ENCODE measurements at places on chromosomes 1 and 21.

GRCh38 chr1:110305900-110306420 is 33.2 kb upstream of the RBM15 start:
- DNase-seq, result no peak

- no peak for DNase-seq
Observed at GRCh38 chr1:1171546-1172340, 1.9 kb upstream of the TTLL10 start.

- no peak for DNase-seq
Observed at GRCh38 chr1:24983006-24983680, 53.1 kb upstream of the RUNX3 start.

GRCh38 chr1:229585338-229585737 is 26.8 kb upstream of the ABCB10 start:
- DNase-seq, result no peak

- no peak for DNase-seq
Observed at GRCh38 chr1:240998024-240998423, 359.0 kb downstream of the RGS7 start.

- DNase-seq, result no peak
Observed at GRCh38 chr1:221839782-221840395, 98.0 kb upstream of the DUSP10 start.

- DNase-seq, result no peak
Observed at GRCh38 chr1:204923201-204923600, 52.5 kb downstream of the NFASC start.

DNA sequence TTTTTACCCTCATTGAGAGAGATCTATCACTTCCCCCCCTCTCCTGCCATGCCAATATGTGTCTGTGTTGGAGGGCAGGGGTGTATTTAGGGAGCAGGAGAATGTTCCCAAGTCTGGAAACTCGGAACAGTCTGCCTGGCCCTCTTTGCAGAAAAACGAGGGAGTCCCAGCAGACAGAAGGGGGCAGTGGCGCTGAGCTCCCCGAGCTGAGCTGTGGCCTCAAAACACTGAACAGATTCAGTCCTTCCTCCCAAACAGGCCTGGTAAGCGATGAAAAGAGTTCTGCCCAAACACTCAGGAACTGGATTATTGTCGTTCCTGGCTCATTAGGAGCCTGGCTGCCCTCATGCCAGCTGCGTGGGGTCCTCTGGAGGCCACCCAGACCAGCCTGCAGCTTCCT is 981 bp downstream of the CLDN14 start:
- DNase-seq, result no peak

GRCh38 chr1:95889400-95889799 is 655.4 kb downstream of the RWDD3 start:
- DNase-seq, result no peak

DNA sequence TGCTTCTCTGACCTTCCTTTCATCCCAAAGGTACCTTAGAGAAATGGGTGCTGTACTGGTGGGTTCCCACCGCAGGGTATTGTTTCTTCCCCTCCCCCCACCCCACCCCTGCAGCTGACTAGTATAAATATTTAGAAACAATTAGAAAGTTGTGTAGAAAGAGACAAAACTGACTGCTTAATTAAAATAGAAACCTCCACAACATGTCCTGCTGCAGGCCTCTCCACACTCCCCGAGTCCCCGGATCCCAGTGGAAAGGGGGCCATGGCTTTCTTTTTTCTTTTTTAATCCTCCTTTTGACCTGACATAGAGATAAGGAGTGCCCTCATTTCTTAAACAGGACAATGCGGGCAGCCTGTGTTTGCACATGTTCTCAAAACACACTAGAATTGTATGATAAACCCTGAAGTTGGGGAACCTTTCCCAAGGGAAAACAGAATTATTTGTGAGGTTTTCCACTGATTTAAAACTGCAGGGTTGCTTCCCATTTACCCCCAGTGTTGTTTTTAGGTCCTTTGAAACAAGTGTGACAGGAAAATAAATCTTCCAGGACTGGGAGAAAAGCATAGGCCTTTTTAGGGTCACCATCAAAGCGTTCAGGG is 1.7 kb downstream of the RHOU start:
- no peak for DNase-seq

- no peak for DNase-seq
Observed at GRCh38 chr1:81703756-81704463, 96.8 kb upstream of the ADGRL2 start.

DNA sequence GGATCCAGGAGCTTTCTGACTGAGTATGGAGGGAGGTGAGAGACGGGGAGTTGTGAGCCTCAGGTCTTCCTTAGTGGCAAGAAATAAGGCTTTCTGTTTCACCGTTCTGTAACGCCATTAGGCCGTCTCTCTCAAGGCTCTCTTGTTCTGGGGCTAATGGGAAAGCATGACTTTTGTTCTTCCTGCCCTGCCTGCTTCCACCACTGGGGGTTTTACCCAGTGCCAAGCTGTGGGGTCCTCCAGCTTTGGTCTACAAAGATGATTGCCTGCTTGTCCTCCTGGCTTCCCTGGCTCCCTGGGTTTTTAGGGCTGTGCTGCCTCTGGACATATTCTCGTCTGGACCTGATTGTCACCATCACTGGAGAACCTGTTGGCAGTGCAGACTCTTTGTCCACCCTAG is 74.8 kb upstream of the TINAGL1 start:
- no peak for DNase-seq

DNA sequence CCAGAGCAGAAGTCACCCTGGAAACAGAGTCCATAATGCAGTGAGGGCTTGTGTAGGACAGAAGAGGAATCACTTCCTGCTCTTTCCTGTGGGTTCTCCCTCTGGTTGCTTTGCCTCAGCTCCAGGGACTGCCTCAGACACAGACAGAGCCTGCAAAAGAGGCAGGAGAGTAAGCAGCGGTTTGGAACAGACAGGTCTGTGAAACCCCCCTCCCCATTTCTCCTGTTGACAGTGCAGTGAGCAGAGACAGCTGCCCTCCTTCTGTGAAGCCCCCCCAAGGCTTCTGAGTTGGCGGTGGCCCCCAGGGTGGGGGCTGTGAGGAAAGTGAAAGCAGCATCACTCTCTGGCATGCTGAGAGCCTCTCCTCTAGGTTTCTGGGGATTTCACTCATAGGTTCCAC is 53.0 kb downstream of the MAB21L3 start:
- DNase-seq, result no peak

- no peak for DNase-seq
Observed at GRCh38 chr1:178066296-178066907, 27.5 kb upstream of the RASAL2 start.

- no peak for DNase-seq
Observed at GRCh38 chr21:44890338-44890931, 16.9 kb upstream of the PTTG1IP start.

DNA sequence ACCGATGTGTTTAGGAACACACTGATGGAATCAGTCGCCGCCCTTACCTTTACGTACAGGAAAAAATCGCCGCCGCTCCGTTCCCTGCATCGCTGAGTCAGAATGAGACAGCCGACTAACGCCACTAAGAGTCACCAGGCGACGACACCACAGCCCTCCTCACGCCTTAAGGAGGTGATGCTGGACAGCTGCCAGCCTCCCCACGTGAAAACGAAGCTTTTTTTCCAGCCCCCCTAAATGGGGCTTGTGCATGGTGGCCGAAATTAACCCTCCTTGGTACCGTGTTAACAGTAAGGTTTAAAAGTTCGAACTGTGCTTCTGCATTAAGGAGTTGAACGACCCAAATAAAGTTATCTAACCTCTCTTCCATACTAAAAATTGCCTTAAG is 511 bp downstream of the DNTTIP2 start:
- DNase-seq, result no peak

DNA sequence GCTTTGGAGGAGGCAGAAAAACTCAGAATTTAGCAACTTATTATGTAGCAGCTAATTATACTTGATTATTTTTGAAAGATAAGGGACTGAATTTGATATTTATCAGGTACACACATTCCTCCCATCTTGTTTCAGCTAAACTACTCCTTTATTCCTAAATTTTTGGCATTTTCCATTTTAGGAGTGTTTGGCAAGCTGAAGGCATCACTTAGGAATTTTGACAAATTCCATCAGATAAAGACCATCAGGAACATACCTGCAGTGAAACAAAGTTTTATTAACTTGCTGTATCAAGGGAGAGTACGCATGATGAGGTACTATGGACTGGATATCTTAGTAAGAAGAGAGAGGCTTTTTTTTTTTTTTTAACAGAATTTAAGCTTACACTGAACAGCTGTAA is 1092.2 kb downstream of the PLA2G4A start:
- DNase-seq, result no peak

GRCh38 chr1:29708796-29709703 is 472.7 kb downstream of the PTPRU start:
- no peak for DNase-seq

GRCh38 chr1:211630236-211631081 is 45.0 kb downstream of the NEK2 start:
- no peak for DNase-seq

DNA sequence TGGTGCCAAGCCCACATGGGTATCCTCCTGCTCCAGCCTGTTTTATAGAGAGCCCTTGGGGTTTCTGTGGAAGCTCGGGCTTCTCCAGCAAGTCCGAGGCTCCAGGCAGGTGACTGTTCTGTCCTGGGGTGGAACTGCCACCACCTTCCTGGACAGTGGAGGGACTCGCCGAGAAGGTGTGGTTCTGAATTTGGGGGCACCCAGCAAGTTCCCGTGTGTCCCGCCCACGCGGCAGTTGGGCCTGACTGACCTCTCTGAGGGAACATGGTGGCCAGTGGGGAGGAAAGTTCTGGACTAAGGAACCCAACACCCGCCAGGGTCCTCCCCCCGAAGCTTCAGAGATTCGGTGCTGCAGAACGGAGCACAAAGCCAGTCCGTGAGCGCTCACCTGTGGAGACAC is 158.1 kb upstream of the C1orf174 start:
- DNase-seq, result no peak

- no peak for DNase-seq
Observed at GRCh38 chr1:19123837-19124236, 86.2 kb downstream of the UBR4 start.

DNA sequence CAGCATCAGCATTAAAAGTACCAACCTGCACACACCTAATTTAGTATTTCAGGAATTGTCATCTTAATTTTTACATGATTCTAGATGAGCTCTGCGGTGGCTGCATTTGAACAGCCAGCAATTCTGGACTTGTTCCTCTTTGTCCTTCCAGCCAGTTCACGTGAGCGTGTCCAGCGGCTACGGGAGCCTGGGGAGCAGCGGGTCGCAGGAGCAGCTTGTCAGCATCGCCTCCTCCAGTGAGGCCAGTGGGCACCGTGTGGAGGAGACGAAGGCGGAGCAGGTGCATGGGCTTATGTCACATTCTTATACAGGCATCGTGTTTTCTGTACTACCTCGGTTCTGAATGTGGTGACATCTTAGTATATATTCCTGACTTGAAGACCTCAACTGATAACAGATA is 25.7 kb downstream of the PER3 start:
- no peak for DNase-seq

- no peak for DNase-seq
Observed at GRCh38 chr1:246587606-246588005, 21.4 kb downstream of the CNST start.

DNA sequence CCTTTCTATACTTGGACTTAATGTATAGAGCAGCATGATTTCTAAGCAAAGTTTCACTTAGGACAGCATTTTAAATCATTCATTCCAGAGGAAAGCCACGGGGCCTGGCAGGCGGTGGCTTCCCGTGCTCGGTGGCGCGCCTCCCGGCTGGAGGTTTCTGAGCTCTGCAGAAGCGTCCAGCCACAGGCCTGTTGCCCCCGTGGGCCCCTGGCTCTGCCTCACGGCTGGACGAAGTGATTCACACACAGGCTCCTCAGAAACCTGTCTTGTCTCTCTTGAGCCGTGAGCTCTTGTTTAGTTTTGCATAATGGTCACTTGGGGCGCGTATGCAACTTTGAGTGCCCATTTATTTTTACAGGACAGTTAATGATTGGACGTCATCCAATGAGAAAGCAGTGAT is 22.1 kb upstream of the DIP2A start:
- DNase-seq, result no peak

DNA sequence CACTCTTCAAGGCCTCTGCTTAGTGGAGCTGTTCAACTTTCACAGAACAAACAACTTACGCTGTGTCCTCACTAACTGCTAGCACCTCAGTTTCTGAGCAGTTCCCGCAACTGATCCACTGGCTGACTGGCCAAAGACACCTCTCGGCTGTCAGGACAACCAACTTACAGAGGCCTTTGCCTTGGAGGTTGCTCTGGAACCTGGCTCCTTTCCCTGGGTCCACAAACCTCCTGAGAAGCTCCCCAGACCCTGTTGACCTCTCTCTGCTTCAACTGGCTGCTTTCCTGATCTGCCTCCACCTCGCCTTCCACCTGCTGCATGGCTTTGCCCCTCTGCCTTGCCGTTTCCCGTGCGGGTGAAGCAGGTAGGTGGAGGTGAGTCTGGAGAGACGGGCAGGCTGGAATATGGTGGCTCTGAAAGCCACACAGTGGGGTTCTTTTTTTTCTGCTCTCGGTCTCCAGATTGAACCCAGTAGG is 13.0 kb downstream of the BTBD19 start:
- DNase-seq, result no peak

GRCh38 chr1:183735069-183735860 is 69.7 kb upstream of the RGL1 start:
- no peak for DNase-seq

- DNase-seq, result no peak
Observed at GRCh38 chr1:8097077-8097799, 71.1 kb upstream of the ERRFI1 start.

- DNase-seq, result no peak
Observed at GRCh38 chr1:93816970-93817678, 61.9 kb downstream of the DNTTIP2 start.

DNA sequence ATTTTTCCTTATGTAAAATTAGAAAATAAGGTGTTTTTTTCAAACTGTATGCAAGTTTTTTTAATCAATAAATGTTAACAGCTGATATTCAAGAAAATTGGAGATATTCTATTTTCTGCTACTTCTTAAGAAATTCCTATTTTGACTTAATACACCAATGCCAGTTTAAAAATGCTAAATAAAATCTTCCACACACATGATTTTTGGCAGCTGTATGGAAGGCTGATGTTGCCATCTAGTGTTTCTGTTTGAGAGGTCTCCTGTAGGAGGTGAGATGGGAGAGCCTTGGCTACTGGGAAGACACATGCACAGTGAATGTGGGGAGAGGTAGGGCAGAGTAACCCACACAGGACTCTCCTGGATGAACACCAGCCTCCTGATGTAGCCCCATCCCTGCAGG is 29.2 kb upstream of the OR2B11 start:
- no peak for DNase-seq

GRCh38 chr1:181141431-181141910 is 53.0 kb downstream of the IER5 start:
- no peak for DNase-seq
